NCI-H1930 (cell line): ENCODE measurements at places on chromosomes 1 and 21.

DNA sequence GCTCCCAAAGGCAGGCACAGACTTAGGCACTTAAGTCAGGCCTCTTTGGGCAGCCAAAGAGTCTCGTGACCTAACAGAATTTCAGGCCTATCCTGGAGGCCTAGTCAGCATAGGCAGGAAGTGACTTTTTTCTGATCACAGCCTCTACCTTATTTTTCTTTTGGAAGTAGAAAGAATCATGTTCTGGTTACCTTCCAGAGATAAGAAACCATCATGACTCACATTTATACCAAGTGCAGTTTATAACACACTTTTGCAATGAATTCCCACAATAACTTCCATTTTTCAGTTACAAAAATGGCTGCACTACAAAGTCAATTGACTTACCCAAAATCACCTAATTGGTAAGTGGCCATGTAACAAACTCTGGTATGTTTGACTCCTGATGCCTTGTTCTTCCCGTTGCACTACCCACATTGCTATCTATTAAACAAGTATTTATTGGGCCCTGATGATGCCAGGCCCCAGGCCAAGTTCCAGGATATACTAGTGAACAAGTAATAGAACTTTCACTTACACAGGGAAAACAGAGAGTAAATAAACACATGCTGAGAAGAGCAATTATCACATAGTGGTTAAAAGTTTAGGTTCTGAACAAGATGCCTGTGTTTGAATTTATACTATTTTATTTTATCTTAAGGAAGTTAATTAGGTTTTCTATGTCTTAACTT lies 74.3 kb downstream of the SH3GLB1 start:
- no peak for DNase-seq

GRCh38 chr1:199163267-199163666 lies 524.4 kb downstream of the PTPRC start:
- DNase-seq: no peak

DNA sequence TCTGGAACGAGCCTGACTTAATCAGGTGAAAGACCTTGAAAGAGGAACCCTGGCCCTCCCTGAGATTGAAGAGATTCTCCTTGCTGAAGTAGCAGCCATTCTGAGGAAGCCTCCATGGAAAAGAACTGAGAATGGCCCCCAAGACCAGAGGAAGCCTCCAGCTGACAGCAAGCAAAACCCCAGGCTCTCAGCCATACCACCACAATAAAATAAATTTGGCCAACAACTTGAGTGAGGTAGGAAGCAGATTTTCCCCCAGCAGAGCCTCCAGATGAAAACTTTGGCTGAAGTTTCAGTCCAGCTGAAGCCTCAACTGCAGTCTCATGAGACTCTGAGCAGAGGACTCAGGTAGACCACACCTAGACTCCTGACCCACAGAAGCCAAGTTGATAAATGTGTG lies 34.0 kb upstream of the SLAMF9 start:
- no peak for DNase-seq

DNA sequence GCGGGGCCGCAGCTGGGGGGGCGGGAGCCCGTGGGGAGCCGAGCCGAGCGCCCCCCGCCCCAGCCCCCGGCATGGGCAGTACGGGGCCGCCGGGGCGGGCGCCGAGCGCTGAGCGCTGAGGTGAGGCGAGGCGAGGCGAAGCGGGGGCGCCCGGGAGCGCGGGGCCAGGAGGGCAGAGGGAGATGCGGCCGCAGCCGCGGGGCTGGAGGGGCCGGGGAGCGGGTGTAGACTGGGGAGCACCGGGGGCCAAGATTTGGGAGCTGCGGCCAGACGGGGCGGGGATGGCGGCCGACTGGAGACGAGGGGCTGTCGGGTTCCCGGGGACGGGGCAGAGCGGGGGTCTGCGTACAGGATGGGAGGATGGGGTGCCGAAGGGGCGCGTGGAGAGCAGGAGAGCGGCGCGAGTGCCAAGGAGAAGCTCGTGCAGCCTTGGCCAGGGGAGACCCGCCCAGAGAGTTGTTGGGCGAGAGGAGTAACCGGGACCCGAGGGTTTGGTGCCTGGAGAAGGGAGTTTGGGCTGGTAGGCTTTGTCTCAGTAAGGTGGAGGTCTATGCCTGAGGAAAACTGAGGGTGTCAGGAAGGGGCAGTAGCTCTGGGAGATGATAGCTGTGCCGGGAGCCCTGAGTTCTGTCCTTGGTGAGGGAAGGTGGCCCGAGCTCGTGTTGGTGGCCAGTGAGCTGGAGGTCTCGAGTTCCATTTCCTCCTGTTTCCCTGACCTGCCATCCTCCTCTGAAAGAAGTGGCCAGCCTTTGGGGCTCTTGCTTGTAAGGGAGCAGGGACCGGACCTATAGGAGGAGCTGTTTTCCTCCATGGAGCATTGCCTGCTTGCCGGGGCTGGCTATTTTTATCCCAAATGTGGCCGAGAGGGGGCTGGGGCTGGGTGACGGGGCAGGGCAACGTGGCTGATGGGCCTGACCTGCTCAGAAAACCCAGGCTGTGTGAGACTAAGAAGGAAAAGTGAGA lies 539 bp downstream of the ATP8B2 start:
- DNase-seq: peak; percentile 65

DNA sequence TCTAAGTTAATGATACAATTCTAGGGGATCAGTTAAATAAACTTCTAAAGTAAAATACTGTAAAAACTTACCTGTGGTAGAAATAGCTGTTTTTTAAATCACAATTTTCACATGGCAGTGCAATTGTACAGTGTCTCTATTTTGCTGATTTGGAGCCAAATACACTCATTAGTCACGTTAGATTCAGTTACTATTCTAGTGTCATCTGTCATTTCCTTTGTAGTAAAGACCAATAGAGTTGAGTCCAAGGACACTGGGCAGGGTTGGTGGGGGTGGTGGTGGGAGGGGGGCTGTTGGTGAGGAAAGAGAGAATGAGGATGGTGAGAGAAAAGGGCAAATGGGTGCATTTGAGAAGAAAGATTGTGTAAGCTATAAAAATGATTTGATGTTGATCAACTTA lies 33.6 kb downstream of the CD55 start:
- DNase-seq: no peak

DNA sequence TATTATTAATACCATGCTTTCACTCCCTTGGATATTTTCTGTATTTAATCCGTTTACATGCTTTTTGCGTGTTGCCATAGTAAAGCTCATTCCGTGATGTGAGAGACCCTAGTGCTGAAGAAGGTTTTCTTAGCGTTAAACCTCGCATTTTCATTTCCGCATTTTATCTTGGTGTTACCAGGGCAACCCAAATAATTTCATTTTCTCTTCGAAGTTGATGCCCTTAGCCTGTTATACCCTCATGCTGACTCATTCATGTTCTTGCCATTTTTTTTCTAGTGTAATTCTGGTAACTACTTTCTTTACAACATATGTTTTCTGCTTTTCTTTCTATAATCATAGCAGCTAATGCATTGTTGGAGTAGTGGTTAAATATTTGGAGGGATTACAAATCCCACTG lies 37.2 kb downstream of the LRRC8C start:
- no peak for DNase-seq

DNA sequence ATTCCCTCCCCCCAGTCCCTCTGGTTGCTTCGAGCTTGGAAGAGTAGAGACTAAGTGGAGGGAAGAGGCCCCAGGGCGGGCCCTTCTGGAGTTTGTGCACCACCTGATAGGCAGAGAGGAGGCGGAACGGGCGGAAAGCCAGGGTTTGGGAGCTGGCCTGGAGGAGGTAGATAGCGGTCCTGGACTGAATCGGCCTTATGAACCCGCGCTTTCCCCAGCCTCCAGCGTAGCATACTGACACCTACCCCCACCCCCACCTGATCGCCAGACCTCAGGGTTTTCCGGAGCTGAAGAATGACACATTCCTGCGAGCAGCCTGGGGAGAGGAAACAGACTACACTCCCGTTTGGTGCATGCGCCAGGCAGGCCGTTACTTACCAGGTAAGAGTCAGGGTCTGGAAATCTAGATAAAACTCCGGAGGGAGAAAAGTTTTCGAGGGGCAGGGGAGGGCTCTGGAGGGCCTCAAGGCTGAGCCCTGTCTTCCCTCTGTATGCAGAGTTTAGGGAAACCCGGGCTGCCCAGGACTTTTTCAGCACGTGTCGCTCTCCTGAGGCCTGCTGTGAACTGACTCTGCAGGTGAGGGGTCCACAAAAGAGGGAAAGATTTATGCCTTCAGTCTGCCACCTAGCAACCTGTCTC lies 705 bp downstream of the UROD start:
- no peak for DNase-seq

GRCh38 chr1:31396633-31397351 lies 16.2 kb upstream of the SERINC2 start:
- no peak for DNase-seq

- DNase-seq: no peak
Observed at GRCh38 chr1:116694524-116694923, 27.0 kb upstream of the IGSF3 start.

- DNase-seq: no peak
Observed at GRCh38 chr21:41897700-41898099, 18.6 kb upstream of the PRDM15 start.

- no peak for DNase-seq
Observed at GRCh38 chr1:165484532-165484931, 39.6 kb upstream of the RXRG start.

- DNase-seq: no peak
Observed at GRCh38 chr1:214557952-214558735, 6.7 kb upstream of the PTPN14 start.

GRCh38 chr1:48588061-48588460 lies 116.1 kb upstream of the SPATA6 start:
- DNase-seq: no peak

DNA sequence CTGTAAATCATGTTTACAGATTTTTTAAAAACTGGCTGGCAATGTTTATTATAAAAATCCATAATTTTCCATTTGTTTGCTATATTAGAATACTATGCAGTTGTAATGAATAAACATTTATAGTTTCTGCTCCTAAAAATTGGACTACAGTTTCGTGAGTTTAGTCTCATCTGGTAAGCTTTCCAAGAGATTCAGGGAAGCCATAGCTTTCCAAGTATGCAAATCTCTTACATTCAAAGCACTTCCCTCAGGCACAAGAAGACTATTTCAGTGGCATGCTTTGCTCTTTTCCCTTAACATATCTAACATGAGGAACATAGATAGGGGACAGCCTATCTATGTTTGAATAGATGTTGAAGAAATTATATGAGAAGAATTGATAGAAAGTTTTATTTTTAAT lies 77.2 kb downstream of the ADGRL2 start:
- no peak for DNase-seq

- DNase-seq: no peak
Observed at GRCh38 chr1:85570446-85571180, 9.9 kb upstream of the CCN1 start.

GRCh38 chr1:151072224-151072623 lies 1.7 kb downstream of the GABPB2 start:
- peak; percentile 63 for DNase-seq
